ENCODE measurements at places on chromosomes 12 and 14. TPM values are rescaled to one million over a fixed set of nuclear protein-coding genes. Genes with fewer than 3 reads are reported as not detected.

Gene CRIP1
- total RNA-seq, result not detected

Gene KRT6A
- total RNA-seq, result 13,929 TPM

Gene MDM2
- total RNA-seq, result 116 TPM

Gene DLGAP5
- total RNA-seq, result 0.38 TPM

Gene GLIPR1L1
- not detected for total RNA-seq

Gene CAPZA3
- total RNA-seq, result not detected

Gene PIK3C2G
- 0.26 TPM for total RNA-seq

Gene IFNG
- total RNA-seq, result not detected
